Stimulated activated memory B cell treated with anti-CD40 and anti-IgM and Interleukin-4, amounts not matched to agents 10 μg/mL and 1 μg/mL and 100 μg/mL, for 72 hours (primary cell): ENCODE measurements at places on chromosomes 3 and 15.

DNA sequence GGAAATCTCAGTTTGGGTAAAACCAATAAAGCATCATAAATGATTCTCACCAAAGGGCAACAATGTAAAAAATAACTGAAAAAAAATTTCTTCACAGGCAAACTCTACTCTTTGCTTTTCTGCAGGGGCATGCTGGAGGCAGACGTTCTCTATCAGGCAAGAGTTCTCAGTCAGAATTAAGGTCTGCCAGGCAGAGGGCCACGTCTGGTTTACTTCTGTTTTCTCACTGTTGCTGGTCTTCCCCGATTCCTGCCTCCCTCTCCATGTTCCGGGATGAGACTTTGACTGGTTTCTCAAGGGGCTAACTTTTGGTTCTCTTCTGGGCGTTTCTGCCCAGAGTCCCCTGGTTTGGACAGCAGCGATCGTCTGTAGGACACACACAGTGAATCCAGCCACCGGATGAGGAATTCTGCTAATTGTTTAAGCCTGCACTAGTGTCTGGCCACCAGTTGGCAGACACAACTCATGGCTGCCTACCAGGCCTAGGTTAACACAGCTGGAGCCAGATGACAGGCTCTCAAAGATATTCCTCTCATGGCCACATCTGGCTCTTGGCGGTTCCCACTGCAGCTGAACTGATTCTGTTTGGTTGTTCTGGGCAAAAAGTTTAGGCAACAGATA, 273.1 kb downstream of the FOXP1 start:
- H3K4me1 ChIP-seq = peaks cover 33% of the 10 kb centered on the region
- peaks cover 6% of the 10 kb centered on the region for H3K36me3 ChIP-seq
- H3K4me3 ChIP-seq = no peak overlapping the region
- H3K27me3 ChIP-seq = no peaks in the 10 kb centered on the region

DNA sequence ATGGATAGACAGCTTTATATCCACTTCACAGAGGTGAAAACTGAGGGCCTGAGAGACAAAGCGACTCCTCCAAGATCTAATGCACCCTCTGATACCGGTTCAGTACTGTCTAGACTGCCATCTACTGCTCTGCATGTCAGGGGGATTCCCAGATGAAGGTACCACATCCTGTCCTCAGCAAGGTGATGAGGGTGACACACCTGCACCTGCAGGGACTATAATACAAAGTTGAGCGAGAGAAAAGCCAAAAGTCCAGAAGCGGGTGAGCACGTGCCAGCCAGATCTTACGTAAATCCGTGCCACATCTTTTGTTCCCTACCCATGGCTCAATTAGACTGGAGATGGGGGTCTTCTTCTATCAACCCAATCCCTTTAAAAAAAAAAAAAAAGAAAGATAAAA, 32.4 kb upstream of the HES1 start:
- peak overlapping the region; percentile 59 for H3K27ac ChIP-seq
- H3K4me1 ChIP-seq = peaks cover 93% of the 10 kb centered on the region
- H3K4me3 ChIP-seq = peak overlapping the region; percentile 57
- H3K36me3 ChIP-seq = no peaks in the 10 kb centered on the region

DNA sequence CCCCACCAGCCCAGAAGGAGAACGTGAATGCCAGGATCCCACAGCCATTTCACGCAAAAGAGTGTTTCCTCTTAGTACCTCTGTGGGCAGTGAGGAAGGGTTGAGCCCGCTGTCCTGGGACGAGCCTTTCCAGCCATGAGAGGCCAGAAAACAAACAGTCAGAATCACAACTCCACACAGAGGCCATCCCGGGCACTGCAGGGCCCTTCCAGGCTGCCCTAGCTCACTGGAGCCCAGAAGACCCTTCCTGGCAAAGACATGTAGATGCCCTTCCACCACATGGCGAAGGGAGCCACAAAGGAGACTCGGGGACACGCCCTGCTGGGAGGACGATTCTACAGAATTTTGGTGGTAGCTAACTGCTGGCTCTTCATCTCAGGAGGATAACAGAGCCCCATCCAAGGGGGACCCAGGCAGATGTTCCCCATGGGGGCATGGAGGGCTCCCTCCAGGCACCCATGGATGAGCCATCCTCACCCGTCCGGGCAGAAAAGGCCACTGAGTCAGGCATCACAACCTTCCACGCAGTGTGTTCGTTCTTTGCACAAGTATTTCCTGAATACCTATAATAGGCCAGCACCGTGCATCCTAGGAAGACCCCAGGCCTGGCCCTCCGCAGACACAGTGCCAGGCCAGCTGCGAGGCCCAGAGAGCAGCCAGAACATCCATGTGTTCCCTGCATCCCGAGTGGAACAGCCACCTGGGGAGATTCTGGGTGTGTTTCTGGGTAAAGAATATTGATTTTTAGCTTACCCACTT, 47.2 kb downstream of the SLC12A8 start:
- peak; percentile 10 for ATAC-seq
- H3K4me1 ChIP-seq = peaks cover 9% of the 10 kb centered on the region
- H3K27me3 ChIP-seq = peaks cover 9% of the 10 kb centered on the region
- no peak overlapping the region for H3K27ac ChIP-seq
- H3K36me3 ChIP-seq = no peaks in the 10 kb centered on the region
- H3K4me3 ChIP-seq = no peak overlapping the region

DNA sequence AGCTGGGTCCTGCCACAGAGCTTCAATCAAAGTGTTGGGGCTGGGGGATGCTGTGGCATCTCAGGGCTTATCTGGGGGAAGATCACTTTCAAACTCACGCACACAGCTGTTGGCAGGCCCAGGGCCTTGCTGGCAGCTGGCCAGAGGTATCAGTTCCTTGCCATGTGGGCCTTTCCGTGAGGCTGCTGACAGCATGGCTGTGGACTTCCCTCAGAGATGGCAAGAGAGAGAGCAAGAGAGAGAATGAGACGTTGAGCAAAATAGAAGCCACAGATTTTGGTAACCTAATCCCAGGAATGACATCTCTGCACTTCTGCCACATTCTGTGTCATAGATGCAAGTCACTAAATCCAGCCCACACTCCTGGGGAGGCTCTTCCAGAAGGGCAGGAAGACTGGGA, 91.0 kb downstream of the TPRG1 start:
- no peak overlapping the region for H3K27ac ChIP-seq
- H3K4me3 ChIP-seq = no peak overlapping the region
- no peaks in the 10 kb centered on the region for H3K36me3 ChIP-seq
- ATAC-seq = peak; percentile 62
